ENCODE measurements at places on chromosomes 5 and 9. TPM values are rescaled to one million over a fixed set of nuclear protein-coding genes. Genes with fewer than 3 reads are reported as not detected.

DNA sequence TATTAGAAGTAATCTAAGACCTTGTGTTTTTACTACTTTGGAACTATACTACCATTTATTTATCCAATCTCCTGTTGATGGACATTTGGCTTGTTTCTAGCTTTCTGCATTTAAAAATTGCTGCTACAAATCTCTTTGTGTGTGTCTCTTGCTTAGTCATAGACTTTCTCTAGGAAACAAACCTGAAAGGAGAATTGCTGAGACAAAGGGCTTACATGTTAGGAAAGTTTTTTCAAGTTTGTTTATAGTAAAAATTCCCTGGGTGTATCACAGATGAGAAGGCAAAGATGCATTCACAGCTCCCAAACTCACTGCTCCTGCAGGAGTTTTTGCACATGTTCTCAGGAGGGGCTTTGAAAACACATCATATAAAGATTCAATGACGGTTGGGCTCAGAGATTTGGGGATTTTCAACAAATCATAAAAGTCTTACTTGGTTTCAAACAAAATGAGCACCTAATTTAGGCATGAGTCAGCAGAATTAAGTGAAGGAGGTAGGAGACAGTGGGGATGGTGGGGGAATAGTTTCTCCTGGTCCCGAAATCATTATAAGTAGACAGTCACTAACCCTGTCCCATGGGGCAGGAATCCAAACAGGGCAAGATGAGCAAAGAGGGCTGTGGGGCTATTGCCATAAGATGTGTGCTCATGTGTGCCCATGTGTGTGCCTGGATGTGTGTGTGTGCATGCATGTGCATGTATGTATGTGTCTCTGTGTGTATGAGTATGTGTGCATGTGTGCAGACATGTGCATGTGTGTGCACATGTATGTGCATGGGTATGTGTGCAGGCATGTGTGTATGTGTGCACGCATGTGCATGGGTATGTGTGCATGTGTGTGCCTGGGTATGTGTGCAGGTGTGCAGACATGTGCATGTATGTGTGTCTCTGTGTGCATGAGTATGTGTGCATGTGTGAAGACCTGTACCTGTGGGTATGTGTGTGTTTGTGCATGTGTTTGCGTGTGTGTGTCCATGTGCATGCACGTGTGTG is 43.4 kb upstream of the S1PR3 start:
- DNase-seq, result no peak

ALDOB gene
- total RNA-seq, result 1.8 TPM

DNA sequence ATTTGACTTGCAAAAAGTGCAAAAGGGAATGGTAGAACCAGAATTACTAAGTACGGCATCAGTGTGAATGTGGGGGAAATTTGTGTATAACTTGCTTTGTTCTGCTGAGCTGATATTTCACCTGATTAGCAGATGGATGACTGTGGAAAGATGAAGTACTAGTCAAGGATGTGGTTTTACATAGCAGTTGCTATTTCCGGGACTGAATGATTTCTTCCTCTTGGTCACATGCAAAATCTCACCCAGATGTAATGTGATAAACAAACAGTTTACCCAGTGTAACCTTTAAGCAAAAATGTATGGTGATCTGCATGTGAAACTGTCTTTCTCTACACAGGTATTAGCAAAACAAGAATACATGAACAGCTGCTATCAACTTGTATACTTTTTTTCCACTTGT is 46.1 kb downstream of the DCP2 start:
- DNase-seq, result no peak

F2RL2 gene
- 1.4 TPM for total RNA-seq

DNA sequence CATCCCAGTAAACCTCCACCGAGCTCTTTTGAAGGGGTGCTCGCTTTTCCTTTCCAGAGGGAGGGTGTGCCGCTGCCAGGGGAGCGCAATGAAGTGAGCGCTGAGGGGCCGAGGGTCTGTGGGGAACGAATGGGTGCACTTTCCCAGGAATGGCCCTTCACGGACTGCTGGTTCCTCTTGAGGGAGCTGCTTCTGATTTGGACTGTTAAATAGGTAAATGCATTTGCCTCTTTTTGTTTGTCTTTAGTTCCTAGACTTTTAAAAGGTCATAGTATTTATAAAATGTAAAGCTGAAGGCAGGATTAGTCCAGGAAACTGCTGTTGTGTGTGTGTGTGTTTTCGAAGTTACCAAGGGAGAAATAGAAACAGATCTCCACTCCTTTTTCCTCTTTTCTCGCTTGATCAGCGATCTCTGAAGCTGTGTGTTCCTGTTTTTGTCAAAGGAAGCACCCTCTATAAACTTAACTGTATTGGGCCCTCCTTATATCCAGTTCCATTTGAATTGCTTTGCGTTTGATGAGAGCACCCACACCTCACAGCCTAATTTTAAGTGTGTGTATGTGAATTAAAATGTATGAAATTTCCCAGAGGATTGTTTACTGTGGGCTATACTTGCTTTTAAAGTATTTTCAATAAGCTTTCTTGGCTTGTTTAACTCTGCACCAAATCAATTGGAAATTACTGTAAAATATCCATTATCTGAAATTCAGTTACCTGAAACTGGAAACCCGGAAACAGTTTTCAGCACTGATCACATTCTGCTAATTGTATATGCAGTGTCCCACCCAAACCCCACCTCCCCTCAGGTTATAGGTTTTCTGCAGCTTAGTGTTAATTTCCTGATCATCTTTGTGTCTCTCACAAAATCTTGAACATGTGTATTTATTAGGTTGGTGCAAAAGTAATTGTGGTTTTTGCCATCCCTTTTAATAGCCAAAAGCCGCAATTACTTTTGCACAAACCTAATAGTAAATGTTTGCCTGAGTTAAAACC is 966 bp downstream of the SNX2 start:
- no peak for DNase-seq

GRCh38 chr5:113204525-113205161 is 228.0 kb downstream of the DCP2 start:
- DNase-seq, result peak; percentile 76

DNA sequence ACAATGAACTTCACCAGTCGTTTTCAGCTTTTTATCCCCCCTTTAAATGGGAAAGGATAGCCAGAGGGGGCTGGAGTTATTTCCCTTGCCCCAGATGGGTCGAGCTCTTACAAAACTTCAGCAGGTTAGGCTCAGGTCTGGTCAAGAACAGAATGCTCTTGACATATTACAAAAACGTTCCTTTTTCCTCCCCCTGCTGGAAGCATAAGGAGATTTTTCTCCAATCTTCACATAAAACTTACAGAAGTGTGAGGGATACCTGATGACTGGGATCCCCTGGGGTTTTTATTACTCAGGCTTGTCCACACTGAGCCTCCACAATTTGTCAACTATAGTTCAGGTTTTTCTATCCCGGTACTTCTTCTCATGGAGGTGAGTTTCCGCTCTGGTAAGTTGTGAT is 60.8 kb downstream of the CSF2 start:
- no peak for DNase-seq

DNA sequence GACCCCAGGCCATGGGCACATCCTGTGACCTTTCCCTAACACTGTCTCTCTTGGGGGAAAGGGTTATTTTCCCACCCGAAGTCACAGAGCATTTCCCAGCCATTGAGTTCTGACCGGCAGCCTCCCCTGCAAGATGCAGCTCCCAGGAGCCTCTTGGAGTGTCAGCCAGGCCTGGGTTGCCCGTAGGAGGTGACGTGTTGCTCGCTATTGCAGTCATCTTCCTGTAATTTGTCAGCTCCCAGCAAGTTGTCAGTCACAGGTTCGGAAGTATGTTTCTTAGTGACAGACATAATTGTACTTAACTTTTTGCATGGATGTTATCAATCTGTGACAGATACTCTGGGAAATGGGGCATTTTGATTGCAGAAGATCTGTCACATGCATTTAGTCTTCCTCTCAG is 74.5 kb downstream of the MVB12B start:
- no peak for DNase-seq

TRPM6 gene
- 0.26 TPM for total RNA-seq

DNA sequence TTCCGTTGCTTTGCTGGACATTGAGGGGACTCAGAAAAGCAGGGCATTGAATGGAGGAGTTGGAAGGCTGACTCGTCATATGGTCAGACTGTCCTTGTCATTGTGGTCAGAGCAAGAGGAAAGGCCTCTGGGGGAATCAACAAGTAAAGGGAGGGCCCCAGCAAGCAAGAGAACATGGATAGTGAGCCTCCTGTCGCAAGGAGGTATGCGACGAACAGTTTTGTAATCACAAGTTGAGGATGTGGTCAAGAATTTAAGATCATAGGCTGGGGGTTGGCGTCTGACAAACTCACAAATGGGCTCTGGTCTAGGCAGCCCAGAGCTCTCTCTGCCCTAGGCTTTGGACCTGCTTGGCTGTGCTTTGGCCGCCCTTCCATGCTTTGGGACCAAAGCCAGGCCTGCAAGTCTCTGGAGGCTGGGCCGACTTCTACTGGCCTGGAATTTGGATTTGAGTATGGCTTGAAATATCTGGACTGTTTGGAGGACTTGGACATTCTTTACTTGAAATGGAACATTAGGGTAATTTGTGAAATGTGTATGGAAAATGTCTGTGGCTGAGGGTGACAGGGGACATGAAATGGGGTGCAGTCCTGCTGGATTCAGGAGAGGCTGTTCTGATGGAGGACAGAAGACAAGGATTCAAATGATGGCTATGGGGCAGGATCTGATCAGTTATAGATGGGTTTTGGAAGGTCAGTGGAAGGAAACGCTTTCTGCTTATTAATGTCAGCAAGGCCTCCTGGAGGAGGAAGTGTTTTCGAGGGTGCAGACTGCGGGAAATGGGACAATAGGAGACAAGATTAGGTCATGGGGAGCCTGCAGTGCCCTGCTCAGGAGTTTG is 19.2 kb upstream of the NDST1 start:
- peak; percentile 92 for DNase-seq

DNA sequence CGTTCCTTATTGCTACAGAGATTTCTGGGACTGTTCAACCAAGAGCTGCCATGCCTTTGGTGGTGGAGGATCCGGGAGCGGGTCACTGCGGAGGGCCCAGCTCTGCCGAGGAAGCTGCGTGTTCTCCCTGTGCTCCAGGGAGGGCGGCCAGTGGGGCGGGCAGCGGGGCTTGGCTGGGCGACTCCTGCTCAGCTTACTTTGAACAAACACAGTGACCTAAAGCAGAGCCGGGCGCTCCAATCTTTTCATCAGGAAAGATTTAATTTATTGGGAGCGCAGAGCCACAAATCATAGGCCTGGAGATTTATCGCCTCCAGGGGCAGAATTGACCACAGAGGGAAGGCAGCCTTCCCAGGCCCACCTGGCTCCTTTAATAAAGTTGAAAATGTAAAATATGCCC is 27.7 kb downstream of the LHX3 start:
- peak; percentile 40 for DNase-seq

DNA sequence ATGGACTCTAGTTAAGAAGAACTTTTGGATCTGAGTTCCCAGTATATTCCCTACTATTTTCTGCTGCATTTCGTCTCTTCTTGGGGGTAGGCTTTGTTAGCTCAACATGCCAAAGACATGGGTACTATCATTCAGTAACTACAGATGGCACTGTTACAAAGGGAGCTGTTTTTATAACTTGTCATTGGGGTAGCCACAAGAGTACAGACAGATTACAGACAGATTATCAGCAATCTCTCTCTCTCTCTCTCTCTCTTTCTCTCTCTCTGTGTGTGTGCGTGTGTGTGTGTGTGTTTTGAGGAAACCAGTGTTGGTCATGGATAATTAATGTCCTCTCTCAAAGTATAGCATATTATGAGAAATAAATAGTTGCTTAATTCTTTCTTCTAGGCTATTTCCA is 116.1 kb downstream of the WDR70 start:
- DNase-seq, result no peak

- no peak for DNase-seq
Observed at GRCh38 chr5:17326600-17327037, 109.2 kb downstream of the BASP1 start.

DNA sequence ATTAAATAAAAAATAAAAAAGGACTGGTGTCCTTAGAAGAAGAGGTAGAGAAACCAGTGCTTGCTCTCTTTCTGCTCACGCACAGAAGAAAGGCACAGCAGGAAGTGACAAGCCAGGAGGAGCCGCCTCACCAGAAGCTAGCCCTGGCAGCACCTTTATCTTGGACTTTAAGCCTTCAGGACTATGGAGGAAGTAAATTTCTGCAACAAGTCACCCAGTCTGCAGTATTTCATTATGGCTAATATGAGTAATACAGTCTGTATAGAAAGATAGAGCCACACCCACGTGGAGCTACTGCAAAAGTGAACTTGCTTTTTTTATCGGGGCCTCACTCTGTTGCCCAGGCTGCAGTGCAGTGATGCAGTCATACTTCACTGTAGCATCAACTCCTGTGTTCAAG is 68.4 kb downstream of the PDZD2 start:
- DNase-seq, result no peak

DNA sequence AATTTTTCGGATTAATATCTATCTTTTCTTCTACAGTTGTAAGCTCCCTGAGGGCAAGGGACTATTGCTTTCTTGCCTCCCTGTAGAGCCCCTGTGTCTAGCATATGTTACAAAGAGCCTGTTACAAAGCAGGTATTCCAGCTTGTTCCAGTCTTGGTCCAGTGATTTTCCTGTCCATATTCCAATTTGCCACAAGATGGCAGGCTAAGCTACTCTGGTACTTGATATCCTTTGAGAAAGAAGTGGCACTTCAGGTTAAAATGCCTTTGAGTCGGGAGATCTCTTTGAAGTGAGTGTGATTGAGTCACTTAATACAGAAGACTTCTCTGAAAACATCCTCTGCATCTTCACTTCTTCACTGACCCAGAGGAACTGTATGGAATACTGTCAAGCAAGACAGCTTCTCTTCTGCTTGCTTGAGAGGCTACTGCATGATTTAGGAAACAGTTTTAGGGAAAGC is 24.5 kb downstream of the CAVIN4 start:
- DNase-seq, result no peak

DNA sequence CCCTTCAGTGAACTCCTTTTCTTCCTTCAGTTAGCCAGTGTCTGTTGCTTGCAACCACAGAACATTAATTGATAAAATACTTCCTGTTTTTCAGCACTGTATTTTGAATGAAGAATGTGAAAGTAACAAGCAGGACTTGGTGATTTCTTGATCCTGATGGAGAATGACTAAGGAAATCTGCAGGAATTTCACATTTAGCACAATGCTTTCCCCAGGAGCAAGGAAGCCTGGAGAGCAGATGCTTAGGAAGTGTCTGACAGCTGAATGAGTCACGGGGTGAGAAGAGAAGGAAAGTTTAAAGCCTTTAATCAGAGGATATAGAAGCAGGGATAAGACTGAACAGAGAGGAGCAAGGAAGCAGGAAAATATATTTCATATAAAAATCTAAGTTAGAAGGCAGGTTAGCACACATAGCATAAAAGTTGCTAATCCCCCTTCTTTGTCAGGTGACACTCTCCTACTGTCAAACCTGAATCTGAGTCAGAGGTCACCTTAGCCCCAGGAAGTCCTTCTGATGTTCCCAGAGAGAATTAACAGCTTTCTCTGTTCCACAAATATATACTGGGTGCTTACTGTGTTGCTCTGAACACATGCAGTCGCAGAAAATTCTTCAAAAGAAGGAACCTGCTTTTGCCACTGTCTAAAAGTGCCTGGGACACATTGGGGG is 59.7 kb downstream of the GNA14 start:
- DNase-seq, result no peak

GRCh38 chr9:37331871-37332270 is 90.6 kb upstream of the GRHPR start:
- DNase-seq, result no peak

- no peak for DNase-seq
Observed at GRCh38 chr5:139669662-139670368, 21.7 kb downstream of the CXXC5 start.

GRCh38 chr9:12874395-12874794 is 99.6 kb downstream of the LURAP1L start:
- no peak for DNase-seq

- DNase-seq, result no peak
Observed at GRCh38 chr5:141641634-141642267, 5.0 kb downstream of the RELL2 start.

CDC14B gene
- 15.7 TPM for total RNA-seq

All from right cardiac atrium (tissue), 5 donors.